ENCODE measurements at places on chromosomes 7 and 10.

GRCh38 chr7:114819616-114820362, 102.1 kb upstream of the MDFIC start:
- DNase-seq = no peak

- no peak for DNase-seq
Measured at GRCh38 chr7:111438369-111439289, 123.7 kb downstream of the IMMP2L start.

GRCh38 chr7:91847876-91848588, 32.5 kb downstream of the MTERF1 start:
- no peak for DNase-seq

GRCh38 chr10:129879655-129880054, 84.4 kb downstream of the EBF3 start:
- DNase-seq = no peak

DNA sequence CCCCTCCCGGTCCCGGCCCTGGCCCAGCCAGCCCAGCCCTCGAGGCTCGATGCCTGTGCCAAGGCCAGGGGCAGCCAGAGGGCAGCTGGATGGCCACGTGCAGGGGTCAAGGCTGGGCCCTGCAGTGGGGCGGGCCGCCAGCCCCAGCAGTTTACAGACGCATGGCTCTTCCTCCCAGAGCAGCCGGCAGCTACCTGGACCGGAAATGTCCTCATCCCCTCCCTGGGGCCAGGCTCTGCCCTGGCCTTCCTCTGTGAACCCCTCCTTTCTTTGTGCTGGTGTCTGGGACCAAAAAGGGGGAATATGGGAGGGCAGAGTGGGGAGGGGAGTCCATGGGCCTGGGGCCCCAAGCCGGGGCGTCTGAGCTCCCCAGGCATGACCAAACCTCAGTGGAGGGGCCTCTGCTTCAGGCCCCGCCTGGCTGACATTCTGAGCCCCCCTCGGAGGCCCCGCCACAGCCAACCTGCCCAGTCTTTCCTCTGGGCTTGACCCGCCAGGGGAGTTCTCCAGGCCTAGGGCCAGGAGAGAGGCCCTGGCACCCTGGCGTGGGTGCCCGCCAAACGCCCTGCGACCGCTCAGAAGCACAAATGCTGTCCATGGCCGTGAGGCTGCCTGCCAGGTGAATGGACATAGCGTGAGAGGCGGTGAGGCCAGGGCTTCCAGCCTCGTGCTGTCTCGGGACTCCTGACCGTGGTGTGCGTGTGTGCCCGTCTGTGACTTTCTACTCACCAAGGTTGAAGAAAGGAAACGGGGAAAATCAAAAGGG, 24.7 kb upstream of the AMZ1 start:
- DNase-seq = no peak

DNA sequence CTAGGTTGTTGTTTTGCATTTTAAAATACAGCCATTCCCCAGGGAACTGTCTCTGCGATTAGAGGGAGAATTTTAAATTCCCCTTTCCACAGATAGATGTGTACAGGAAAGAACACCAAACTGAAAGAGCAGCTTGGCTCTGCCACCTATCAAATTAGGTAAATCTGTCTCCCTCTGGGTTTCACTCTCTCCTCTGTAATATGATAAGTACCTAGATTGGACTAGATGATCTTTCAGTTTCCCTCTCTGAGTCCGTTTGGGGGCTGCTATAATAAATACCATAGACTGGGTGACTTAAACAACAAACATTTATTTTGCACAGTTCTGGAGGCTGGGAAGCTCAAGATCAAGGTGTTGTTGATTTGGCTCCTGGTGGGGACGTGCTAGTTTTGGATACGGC, 186.0 kb downstream of the KIF20B start:
- DNase-seq = no peak

DNA sequence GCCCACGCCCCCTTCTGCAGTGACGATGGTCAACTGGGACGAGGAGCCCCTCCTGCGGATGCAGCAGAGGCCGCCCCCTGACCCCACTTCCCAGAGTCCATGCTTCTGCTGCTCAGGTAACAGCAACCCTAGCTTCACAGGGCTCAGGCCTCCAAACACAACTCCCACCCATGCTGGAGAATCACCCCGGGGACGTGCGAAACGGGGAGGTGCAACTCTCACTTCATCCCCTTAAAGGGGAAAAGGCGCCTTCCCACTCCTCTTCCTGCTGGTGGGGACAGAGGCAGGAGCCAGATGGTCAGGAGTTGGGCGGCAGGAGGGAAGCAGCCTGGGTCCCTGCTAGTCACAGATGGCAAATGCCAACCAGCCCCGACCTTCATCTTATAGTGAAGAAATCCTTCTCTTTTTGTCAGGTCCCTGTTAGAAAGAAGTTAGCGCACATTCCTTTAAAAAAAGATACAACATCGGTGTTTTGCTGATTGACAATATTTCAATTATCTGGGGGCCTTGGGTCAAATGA, 155.4 kb downstream of the DIP2C start:
- DNase-seq = no peak

GRCh38 chr7:945556-946255, 8.8 kb downstream of the ADAP1 start:
- DNase-seq = no peak

DNA sequence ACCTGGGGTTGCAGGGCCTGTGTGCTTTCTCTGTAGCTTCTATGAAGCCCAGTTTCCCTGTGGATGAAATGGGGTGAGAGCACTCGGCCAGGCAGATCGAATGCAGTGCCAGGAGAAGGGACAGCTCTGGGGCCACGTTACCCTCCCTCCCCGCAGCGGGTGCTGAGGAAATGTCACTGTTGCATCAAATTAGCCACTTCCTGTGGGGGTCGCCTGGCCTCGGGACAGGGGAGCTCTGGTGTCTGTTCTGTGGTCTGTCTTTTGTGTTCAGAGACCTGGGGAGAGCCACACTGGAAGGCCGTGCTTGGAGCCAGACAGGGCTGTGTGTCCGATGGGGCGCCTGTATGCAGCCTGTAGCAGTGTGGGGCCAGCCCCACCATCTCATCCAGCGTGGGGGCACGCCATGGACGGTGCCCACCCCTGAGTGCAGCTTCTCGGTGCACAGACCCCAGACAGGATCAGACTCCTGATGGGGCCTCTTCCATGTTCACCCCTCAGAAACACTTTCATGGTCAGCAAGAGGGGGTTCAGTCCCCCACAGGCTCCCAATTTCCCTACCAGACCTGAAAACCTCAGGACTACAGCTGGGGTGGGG, 13.6 kb downstream of the TTYH3 start:
- DNase-seq = no peak

DNA sequence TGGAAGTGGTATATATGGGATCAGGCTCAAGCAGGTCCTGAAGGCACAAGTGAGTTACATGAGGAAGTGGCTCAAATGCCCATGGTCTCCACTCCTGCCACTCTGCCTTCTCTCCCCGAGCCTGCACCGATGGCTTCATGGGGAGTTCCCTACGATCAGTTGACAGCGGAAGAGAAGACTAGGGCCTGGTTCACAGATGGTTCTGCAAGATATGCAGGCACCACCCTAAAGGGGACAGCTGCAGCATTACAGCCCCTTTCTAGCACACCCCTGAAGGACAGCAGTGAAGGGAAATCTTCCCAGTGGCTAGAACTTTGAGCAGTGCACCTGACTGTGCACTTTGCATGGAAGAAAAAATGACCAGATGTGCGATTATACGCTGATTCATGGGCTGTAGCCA, 95.3 kb downstream of the HOXA1 start:
- DNase-seq = no peak

DNA sequence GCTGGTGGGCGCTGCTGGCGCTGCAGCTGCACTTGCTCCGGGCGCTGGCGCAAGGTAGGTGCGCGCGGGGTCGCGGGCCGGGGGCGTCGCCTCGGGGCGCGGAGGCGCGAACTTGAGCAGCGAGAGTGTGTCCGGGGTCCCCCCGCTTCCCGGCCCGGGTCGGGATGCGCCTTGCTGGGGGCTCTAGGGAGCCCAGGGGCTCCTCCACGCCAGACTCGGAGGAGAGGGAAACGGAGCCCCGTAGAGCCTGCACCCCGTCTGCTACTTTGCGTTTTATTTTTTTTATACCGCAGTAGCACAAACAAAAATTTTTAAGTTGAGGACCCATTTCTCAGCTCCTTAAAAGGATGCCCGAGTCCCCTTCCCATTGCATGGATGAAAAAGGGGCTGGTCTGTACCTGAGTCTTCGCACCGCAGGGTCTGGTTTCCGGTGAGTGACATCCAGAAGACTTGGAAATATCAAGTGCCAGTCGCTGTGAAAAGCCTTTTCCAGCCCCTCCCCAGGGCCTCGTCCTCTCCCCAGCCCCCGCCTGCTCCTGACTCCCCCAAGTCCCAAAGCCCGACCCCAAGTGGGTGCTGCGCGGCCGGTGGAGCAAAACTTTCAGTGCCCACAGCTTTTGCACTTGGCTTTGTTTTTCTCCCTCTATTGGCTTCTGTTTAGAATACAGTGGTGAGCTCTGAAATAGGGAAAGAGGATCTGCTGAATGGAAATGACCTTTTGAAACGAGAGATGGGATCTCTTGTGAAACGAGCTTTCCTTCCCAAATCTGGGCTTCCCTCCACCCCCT, 973 bp downstream of the SDK1 start:
- peak; percentile 34 for DNase-seq

DNA sequence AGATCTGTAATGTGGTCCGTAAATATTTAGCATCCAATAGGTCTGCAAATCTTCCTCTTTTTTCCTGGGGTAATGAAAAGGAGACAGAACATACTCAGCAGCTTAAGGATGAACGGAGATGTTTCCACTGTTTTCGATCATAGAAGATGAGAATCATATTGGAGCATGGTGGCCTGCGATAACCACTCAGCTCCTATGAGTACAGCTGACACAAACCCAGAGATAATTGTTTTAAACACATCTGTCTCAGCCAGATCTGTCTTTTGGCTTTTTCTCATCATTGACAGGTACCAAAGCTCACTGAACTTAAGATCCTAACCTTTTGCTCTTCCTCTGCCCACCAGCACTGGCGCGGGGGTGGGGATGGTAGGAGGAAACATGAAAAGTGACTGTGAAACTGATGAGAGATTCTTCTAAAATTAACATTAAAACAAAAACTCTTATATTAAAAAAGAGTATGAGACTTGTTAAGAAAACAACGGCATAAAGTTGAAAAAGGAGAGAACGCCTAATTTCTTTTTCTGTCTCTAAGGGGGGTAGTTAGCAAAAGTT, 71.0 kb downstream of the SVOPL start:
- no peak for DNase-seq

- no peak for DNase-seq
Measured at GRCh38 chr10:100447663-100448062, 15.1 kb upstream of the WNT8B start.
